GM12892 (cell line): ENCODE measurements at places on chromosomes 4 and X.

DNA sequence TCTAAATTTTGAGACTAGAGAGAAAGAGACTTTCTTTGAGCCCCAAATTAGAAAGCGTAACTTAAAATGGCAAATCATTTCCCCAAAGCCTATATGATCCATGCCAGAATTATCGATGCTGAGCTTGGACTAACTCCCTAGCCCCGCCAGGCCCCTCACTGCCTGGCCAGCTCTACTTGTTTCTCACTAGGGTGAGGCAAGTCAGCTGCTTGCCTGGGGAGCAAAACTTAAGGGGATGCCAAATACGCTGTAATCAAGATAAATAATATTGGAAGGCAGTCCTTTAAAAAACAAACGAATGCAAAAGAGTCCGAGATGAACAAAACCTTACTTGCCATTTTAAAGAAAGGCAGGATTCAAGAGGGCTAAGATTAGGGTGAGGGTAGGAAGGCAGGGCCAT lies 236.0 kb downstream of the FRMPD4 start:
- no peak for DNase-seq

DNA sequence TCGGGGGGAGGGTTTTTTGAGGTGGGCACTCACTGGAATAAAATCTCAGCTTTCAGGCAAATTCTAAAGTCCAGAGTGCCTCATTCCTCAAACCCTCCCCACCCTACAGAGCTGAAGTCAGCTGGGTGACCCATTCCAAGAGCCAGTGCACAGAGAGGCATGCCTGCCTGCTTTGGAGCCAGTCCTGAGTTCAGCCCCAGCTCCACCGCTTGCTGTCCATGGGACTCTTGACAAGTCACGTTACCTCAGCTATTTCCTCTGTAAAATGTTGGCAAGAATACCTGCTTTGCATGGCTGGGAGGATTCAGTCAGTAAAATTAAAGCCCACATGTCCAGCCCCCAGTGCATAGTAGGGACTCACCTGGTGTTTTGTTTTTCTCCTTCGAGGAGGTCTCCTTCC lies 125.9 kb upstream of the PJA1 start:
- no peak for DNase-seq

DNA sequence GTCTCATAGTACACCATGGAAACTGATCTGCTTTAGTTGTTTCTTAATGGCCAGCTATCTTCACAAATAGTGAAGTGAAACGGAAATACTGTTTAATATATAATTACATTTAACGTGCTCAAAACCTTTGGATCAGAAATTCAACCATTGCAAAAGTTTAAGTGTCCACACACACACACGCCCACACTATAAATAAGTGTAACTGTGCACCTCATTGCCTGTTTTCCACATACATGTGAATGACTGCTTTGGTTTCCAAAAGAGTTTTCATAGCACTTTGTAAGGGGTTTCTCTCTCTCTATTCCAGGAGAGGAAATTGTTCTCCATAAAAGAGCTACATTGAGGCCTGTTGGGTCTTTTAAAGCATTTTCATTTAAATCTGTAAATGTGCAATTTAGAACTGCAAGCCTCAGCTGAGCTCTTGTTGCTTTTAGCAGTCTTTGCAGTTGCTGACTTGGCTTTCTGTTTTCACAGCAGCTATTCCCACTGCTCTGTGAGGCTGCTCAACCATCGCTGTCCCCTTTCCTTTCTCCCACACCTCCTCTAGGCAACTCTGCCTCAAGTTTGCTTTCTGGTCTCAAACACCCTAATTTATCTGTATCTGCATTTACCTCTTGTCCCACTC lies 94.5 kb downstream of the RAPGEF2 start:
- DNase-seq: no peak

GRCh38 chr4:76058302-76058701 lies 16.2 kb upstream of the ART3 start:
- no peak for DNase-seq

GRCh38 chrX:120302434-120302833 lies 8.8 kb downstream of the TMEM255A start:
- no peak for DNase-seq

DNA sequence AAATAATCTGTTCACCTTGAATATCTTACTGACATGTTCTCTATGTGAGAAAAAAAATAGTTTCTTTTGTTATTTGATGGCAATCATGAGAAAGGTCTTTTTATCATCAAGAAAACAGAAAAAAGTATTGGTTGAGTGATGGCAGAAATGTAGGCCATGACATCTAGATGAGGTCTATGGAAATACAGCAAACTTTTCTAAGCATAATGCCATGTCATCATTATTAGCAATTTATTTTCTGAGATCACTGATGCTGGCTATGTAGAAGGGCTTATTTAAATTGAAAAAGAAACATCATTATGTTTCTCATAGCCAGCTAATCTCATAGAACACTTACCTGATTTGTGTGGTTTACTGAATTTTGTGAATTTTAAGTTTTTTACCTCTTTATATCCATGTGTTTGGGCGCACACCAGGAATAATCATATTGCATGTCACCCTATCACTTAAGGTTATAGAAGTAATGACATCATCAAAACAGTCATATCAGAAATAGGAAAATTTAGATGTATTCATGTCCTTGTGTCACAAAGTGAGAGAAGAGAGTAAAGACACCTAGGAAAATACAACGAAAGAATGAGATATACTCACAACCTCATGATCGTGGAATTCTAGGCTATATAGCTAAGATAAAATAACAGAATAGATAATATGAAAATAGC lies 22.4 kb downstream of the UGT2A3 start:
- DNase-seq: no peak

DNA sequence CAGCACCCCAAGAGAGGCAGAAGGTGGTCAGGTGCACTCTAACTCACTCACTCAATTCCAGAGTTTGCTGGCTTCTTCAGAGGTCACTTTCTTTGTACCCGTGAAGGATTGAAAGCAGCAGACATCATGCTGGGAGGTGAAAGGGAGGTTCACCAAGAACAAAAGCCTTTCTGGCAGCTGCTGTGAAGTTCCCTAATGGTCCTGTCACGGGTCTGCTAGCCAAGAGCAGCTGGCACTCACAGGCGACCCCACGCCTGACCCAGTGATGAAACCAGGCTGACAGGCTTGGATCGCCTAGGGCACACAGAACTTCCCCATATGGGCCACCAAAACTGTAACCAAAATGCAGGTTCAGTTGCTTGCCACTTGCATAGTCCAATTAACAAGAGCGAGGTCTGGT lies 11.8 kb downstream of the NUDT11 start:
- DNase-seq: no peak

DNA sequence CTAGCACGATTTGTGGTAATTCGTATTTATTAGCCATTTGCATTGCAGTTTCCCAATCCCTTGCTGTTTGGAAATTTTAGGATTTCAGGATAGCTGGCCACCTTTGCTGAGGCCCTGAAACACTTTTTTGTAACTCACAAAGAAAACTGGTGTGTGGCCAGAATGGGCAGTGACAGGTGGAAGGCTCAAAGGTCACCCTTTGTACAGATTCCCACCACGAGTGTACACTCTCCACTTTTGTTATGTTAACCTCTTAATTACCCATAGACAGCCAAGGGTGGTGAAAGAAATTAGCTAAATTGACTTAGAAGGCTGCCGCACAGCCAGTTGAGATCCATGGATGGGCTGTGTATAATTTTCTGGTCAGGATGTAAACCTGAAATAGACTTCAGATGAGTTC lies 109.7 kb upstream of the ARX start:
- no peak for DNase-seq

GRCh38 chr4:20592013-20592412 lies 108.2 kb upstream of the PACRGL start:
- no peak for DNase-seq

DNA sequence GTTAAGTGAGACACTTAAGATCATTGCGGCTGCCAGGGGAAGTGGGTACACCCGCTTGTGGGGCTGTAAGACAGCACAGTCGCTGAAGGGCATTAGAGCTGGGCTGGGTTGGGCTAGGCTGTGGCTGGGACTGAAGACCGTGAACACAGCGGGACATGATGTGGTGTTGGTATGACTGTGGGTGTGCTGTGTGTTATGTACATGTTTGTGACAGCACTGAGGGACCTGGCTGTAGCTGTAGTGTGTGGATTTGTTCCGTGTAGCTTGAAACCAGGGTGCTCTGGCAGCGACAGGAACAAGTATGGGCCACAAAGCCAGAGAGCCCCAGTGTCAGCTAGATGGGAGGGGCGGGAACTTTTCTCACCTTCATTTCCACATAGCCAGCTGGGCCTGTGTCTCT lies 82.1 kb downstream of the NHSL2 start:
- no peak for DNase-seq

DNA sequence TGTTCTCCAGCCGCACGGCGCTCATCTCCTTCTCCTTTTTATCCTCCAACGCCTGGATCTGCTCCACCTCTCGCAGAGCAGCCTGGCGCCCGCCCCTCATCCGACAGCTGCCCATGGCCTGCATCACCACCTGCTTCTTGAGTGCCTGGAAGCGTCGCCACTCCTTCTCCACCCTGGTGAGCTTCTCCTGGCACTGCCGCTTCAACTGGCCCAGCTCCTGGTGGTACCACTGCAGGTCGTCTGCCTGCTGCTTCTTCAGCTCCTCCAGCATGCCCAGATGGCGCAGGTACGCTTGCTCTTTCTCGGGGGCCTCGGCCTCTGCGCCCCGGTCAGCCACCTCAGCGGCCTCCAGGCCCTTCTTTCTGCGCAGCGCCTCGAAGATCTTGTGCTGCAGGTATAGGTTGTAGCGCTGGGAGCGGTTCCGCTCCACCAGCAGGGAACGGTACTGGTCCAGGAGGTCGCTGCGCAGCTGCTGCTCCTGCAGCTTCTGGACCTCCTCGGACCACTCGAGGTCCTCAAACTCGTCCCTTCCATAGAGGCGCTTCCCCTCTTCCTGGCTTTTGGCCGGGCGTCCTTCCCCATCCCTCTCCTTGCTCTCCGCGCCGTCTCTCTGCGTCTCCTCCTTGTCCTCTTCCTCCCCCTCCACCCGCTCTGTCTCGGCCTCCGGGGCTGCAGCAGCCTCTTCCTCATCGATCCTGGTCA lies 1.2 kb upstream of the TADA2B start:
- DNase-seq: no peak

DNA sequence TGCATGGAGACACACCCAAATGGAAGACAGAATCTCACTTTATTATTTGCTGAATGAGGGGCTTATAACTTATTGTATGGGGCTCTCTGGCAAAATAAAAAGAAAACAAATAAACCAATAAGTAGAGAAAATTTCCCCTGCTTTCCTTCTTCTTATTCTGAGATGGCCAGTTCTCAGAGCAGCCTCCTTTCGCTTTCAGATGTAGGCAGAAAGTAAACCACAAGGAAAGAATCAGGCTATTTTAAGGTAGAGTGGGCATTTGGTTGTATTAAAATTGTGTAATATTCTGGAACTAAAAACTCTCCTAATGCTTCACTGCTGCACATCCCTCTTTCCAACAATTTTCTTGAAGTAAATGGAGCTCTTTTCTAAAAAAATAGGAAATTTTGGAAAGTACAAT lies 241.8 kb downstream of the GALNTL6 start:
- DNase-seq: no peak

- DNase-seq: no peak
These were observed 65.5 kb upstream of the SLC34A2 start for GRCh38 chr4:25590171-25590570.

DNA sequence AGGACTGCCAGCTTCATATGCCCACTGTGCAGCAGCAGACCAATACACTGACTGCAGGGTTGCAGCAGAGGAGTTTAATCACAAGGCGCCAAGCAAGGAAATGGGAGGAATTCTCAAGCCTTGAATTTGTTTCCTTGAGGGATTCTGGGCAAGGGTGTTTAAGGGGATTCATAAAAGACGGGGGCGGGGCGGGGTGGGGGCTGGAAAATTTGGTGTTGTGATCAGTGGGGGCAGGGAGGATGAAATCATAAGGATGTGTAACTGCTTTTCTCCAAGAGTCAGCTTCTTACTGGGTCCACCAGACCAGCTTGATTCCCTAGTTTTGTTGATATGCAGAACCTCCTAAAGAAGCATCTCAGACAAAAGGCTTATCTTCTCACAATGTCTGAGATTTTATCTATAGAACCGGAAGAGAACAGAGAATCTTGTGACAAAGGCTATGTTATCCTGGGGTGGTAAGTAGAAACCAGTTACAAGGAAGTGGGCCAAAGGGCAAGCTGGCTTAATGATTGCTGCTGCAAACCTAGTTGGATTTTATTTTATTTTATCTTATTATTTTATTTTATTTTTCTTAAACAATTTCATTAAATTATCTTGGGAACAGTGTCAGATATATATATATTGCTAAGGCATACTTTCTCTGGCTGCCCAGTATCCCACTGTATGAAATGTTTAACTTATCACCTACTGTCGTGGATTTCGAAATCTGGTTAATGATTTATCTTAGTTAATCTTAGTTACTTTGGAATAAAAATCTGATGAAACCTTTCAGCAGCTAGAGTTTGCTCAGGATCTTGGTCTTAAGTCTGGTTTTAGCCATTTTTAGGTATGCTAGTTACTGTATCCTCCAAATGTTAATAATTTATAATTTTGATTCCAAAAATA lies 276.4 kb downstream of the RPA4 start:
- DNase-seq: no peak

- no peak for DNase-seq
These were observed 114.5 kb upstream of the TRIM2 start for GRCh38 chr4:153089742-153090141.

GRCh38 chr4:168478868-168479267 lies 1.4 kb downstream of the DDX60L start:
- DNase-seq: no peak

DNA sequence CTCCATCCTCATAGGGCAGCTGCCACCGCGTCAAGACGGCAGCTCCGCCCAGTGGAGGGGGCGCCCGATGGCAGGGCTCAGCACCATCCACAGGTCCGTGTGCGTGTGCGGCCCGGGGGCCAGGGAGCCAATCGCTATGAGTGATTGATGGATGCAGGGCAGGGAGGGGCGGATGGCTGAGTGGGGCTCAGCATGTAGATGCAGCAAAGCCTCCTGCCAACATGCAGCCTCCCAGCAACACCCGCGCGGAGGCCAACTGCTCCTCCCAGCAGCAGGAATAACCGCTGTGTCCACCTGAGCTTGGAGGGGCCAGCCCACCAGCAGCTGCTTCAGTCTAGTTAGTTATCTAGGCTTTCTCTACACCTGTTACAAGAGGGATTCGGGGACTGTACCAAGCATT lies 77.4 kb downstream of the MTMR1 start:
- DNase-seq: no peak

GRCh38 chrX:125439194-125439849 lies 119.7 kb downstream of the TEX13C start:
- DNase-seq: no peak

- DNase-seq: no peak
These were observed 1071.8 kb downstream of the FAT4 start for GRCh38 chr4:126386512-126386911.

GRCh38 chrX:96615448-96615847 lies 69.2 kb upstream of the DIAPH2 start:
- DNase-seq: no peak

DNA sequence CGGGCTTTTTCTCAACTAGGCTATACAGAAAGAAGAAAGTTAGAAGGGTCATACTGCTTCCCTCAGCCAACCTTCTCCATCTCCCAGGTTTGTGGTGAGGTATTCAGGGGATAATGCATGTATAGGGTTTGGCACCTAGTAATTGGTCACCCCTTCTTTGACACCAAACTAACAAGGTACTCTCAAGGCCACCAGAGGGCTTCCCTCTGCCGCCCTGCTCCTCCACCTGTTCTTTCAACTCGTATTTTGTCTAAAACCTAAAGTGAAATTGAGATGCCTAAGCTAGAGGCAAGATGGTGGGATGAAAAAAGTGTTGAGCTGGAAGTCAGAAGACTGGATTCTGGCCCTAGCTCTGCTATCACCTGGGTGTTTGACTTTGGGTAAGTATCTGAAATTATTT lies 22.0 kb downstream of the CT47C1 start:
- DNase-seq: no peak

- no peak for DNase-seq
These were observed 71.7 kb downstream of the DDX60L start for GRCh38 chr4:168408620-168409019.
